ENCODE measurements at places on chromosomes 16 and 17.

DNA sequence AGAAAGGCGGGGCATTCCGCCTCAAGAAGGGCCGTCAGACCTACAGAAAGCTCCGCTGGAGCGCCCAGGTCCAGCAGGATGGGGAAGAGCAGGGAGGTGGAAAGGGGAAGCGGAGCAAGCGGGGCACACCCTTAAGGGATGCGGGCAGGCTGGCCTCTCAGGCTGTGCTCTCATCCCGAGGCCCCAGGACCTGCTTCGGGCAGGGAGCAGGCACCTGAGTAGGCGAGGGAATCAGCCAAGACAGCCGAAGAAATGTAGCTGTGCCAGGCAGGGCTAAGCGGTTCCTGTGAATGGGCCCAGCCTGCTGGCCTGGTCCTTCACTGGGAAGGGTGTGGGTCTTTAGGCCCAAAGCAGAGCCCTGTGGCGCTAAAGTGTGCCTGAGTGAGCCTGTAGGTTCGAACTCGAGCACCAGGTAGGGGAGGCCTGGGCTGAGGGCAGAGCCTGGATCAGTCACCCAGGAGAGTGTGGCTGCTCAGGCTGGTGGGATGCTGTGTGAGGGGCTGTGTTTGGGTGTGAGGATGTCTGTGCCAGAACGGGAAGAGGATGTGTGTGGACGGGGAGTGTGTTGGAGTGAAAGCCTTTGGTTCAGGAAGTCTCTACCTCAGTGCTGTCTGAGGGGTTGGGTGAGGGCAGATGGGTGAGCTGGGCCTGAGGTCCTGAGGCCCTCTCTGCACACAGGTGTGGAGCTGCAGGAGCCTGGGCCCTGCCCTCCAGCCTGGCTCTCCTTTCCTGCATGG, 3.3 kb downstream of the TBX4 start:
- DNase-seq, result no peak

- DNase-seq, result peak; percentile 23
These were observed 8.2 kb upstream of the EIF1 start for GRCh38 chr17:41680426-41681040.

- DNase-seq, result no peak
These were observed 101.7 kb downstream of the CHD9 start for GRCh38 chr16:53156516-53156915.

DNA sequence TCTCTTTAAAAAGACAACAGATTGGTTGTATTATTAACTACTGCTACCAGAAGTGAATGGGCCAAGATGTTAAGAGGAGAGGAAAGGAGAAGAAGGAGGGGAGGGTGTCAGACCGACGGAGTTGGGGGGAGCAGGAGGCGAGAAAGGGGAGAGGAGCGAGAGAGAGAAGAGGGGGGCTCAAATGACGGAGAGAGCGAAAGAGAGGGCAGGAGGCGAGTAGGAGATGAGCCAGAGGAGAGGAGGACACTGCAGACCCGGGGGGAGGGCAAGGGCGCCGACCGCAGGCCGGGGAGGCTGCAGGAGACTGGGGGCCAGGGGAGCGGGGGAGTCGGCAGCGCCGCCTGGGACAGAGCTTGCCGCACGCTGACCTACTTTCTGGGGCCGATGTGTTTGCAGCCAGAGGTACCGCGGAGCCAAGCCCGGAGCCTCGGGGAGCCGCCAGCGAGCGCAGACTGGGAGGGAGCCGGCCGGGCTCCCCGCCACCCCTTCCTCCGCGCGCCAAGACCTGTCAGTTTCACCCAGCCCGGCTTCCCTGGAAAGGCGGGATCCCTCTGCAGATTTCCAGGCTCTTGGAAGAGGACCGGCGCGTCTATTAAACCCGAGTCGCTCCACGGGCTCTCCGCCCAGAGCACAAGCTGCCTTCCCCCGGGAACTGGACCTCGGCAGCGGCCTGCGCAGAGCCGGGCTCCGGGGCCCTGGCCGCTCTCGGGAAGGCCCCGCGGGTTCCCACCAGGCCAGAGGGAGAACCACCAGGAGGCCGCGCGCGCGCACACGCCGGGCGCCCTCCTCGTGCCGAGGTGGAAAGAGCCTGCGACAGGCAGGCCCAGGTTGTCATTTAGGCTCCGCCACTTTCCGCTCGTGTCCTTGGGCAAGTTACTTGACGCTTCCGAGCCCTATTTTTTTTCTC, 74.6 kb downstream of the CMC2 start:
- DNase-seq, result peak; percentile 79

DNA sequence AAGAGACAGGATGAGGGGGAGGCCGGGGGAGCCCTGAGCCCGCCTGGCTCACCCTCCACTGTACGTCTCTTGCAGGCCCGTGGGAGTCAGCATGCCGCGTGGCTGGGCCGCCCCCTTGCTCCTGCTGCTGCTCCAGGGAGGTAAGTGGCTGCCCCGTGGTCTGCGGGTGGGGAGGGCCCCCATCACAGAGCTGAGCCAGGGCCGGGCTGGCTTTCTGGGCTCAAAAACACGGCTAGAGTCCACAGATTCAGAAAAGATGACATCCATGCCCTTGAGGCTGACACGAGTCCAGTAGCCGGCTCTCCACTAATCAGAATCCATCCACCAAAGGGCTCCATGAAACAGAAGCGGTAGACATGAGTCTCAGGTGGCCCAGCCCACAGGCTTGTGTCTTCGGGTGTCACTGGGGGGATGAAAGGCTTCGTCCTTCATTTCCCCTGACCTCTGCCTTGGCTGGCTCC, 28.0 kb downstream of the IL21R start:
- DNase-seq, result no peak

DNA sequence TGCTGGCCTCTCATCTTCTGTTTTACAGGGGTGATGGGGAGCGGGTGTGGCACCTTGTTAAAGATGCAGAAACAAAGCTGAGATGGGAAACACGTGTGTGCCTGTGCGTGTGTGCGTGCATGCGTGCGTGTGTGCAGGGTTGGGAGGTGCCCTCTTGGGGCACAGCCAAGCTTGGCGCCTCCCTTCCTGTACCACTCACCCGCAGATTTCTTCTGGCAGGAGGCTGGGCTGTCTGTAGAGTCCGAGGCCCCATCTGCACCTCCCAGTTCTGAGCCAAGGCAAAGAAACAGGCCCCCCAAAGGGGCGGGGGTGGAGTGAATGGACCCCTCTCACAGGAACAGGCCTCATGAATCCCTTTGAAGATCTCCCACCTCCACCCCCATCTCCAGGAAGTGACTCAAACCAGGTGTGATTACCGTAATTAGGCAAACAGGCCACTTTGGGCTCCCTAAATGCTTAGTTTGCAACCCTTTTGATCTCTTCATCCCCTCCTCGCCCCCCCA, 20.9 kb downstream of the TNS4 start:
- no peak for DNase-seq

GRCh38 chr17:45580924-45581323, 90.4 kb upstream of the PLEKHM1 start:
- no peak for DNase-seq

DNA sequence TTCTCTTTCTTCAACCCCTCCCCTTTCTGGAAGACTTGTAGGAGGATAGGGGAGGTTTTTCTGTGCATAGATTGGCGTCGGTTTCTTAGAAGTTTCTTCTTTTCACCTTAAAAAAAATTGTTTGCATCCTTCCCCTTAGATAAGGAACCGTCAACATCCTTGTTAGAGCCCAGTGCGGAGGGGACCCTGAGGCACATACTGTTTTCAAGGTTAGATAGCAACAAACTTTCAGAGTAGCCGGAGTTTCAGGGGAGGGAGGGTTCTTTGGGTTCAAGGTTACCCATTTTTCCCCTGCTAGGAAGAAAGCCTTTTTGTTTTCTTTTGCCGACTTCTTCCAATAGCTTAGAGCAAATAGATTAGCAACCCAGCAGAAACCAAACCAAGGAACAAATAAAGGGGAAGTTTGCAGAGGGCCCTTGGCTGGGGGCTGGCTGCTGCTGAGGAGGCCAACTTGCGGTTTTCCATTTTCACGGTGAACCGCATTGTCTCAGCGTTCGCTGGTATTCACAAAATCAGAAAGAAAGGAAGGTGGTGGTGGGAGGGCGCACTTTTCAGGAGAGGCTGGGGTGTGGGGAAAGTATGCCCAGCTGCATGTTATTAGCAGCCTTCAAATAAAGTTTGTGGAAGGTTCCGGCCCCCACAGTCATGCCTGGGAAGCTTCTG, 28.8 kb downstream of the MSI2 start:
- no peak for DNase-seq

DNA sequence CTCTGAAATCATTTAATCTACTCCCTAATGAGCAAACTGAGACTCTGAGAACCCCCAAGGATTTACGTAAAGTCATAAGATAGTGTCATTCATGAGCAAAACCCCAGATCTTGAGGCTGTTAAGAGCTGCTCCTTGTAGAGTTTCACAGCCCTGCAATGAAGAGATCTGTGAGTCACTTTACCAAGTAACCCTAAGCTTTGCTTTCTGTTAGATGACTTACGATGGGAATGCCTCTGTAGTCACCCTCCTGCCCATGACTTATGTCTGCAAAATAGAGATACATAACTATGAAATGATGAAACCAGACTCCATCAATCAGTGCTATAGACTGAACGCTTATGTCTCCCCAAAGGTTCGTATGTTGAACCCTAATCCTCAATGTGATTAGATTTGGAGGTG, 117.7 kb downstream of the HS3ST3A1 start:
- DNase-seq, result no peak

GRCh38 chr17:57166803-57167202, 81.8 kb downstream of the AKAP1 start:
- DNase-seq, result no peak

DNA sequence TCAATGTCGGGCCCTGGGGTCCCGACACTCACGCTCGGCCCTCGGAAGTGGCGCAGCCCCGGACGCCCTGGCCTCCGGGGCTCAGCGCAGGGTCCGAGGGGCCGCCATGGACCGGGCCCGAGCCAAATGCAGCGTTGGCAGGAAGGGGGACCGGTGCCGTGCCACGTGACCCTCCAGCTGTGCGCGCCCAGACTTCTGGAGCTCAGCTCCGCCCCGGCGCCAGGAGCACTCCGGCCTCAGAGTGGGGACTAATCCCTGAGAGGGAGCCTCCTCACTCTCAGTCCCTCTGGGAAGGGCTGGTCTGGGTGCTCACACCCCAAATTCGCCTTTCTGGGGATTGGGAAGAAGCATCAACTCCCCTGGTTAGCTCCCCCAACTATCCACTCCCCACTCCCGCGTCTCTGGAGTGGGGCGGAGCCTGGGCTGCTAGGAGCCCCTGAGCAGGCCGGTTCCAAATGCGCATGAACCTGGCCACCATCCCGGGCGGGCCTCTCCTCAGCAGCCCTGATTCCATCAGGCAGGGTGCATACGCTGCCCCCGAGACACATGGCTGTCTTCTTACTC, at the start of gene B3GNT9:
B3GNT9 (minus strand) TSS at position 166 of the 564 bp plus-strand sequence. CDS start 513 bp downstream, outside the sequence.
- DNase-seq, result no peak

DNA sequence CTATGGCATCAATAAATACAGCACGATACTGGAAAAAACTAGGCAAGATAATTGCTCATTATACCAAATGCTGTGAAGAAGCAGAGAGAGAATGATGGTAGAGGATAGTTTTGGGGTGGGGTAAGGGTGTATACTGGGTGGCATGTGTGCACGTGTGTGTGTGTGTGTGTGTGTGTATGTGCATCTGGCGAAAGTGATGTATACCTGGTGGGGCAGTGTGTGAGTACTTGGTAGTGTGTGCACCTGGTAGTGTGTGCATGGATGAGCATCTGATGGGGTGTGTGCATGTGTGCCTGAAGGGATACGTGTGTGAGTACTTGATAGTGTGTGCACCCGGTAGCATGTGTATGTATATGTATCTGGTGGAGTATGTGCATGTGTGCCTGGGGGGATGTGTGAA, 347.3 kb downstream of the CPPED1 start:
- DNase-seq, result no peak

DNA sequence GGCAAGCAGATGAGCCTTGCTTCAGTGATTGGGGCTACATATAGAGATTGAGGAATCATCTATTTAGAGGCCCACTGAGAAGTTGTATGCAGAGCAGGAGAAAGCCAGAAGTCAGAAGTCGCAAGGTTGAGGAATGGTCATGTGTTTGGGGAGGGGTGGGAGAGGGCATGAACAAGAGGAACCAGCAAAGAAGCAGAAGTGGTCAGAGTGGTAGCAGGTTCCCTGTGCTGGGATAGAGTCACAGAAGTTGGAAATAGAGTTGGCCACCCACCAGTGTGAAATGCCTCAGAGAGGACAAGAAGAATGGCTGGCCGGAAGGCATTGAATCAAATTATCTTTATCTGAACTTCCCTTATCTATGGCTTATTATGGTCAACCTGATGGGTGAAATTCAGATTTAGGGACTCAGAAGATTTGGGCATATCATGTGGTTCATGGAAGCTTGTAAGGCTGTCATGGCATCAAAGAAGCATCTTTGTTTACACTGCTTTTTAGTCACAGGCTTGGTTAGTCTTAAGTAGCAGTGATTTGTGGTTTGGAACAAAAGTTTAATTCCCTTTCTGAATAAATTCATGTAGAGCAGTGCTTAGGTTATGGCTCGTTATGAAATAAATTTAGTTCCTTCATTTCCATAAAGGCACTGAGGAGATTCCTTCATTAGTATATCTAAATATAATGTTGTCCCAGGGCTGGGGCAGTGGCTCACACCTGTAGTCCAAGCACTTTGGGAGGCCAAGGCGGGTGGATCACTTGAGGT, 19.7 kb downstream of the MAP3K3 start:
- DNase-seq, result peak; percentile 8

DNA sequence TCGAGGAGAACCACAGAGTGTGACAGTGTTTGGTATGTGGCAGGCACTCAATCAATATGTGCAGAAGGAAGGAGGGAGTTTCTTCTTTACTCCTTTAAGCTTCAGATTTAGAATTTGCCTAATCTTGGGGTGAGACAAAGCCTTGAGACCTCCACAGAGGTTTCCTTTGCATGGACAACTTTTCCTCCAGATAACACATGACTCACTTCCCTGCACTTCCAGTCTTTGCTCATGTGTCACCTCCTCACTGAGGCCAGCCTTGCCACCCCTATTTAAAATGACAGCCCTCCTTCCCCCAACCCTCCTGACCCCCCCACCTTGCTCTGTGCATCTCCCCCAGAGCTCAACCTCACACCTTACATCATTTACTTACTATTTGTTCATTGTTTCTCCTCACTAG, 17.4 kb upstream of the NOS2 start:
- DNase-seq, result no peak

DNA sequence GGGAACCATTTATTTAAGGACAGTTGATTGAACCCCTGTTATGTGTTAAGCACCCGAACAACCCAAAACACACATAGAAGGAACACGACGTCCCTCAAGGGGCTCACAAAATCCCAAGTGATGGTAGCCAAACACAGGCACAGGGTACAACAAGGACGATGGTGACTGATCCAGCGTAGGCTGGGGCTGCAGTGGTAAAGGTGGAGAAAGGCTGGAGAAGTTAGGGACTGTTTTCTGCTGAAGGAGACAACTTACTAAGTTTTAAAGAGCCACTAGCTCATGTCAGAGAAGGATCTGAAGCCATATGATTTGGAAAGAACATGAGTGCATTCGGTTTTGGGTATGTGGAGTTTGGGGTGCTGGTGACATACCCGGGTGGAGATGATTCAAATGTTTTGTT, 229.6 kb upstream of the TNRC6C start:
- no peak for DNase-seq

GRCh38 chr17:44279666-44280391, 11.9 kb upstream of the SLC4A1 start:
- DNase-seq, result no peak

GRCh38 chr16:53341792-53342191, 92.5 kb upstream of the RBL2 start:
- DNase-seq, result no peak
